ENCODE measurements at places on chromosomes 13 and 19.

GRCh38 chr19:48122421-48122820 lies 11.8 kb upstream of the PLA2G4C start:
- no peak for DNase-seq

DNA sequence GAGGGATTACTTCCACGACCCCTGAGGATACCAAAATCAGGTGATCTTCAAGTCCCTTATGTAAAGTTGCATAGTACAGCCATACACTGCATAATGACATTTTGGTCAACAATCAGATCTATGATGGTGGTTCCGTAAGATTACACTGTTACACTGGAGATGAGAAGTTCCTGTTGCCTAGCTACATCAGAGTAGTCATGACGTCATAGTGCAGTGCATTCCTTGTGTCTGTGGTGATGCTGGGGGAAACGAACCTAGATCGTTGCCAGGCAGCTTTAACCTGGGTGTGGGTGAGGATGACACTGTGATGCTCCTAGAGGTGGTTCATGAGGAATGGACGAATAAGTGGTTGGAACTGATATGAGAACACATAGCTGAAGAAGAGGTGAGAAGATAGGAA lies 9.1 kb downstream of the ZNF610 start:
- DNase-seq, result no peak

DNA sequence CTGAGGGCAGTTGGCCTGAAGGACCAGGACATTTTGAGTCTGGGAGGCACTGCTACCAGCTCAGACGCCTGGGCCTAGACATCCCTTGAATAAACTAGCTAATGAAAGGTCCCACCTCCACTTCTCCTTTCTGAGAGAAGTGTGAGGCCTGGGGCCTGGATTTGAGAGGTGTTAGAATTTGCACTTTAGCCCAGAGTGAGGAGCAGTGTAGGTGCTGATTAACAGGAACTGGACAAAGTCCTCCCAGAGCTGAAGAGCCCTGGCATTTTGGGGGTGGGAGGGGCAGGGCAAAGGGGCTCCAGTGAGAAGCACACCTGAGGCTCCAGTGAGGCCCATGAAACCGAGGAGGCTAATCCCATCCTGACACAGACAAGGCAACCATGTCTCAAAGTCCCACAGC lies 15.2 kb upstream of the SLC1A5 start:
- DNase-seq, result no peak

DNA sequence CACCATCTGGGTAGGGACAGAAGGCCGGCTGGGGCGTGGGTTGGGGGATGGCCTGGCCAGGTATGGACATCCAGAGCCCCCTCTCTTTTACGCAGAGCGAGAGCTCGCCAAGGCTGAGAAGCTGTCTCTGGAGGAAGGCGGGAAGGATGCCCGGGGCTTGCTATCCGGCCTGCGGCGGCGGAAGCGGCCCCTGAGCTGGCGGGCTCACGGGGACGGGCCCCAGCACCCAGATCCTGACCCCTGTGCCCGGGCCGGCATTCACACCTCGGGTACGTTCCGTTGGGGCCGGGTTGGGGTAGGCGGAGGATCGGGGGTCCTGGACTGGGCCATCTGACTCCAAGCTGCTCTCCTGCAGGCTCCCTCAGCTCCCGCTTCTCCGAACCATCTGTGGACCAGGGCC lies 8.7 kb upstream of the SCN1B start:
- DNase-seq, result no peak

DNA sequence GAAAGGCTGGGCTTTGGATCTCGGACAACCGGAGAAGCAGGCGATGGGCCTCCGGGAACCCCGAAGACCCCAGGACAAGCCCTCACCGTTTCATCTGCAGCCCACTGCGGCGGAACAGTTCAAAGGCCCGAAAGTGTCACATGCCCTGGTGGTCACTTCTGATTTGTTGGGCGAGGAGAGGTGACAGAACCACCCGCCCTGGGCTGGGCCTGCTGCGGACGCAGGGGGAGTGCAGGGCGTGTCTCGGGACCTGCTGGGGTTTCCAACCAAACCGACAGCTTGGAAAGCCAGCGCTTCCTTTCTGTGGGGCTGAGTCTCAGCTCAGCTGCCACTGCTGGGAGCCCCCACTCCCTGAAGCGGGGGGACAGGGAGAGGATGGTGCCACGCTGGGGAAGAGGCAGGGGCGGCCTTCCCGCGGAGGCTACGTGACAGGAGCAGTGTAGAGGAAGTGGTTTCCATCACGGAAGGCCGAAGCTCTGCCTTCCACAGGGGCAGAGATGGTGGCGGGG lies 22.8 kb upstream of the ZBTB7A start:
- no peak for DNase-seq

DNA sequence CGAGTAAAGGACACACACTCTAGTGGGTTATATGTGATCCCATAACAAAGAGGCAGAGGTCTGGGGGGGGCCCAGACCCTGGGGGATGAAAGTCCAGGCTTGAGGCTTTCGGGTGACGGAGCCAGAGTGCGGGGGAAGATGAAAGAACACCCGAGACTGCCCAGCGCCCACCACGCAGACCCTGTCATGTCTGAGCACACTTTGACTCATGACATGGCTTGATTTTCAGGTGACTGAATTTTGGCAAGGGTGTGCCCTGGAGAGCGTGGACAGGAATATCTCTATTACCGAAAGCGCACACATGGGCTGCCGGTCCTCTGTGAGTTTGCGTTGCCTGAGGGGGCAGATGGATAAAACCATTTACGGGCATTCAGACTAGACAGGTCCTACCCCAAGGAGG lies 192.0 kb upstream of the SOX1 start:
- DNase-seq, result no peak

DNA sequence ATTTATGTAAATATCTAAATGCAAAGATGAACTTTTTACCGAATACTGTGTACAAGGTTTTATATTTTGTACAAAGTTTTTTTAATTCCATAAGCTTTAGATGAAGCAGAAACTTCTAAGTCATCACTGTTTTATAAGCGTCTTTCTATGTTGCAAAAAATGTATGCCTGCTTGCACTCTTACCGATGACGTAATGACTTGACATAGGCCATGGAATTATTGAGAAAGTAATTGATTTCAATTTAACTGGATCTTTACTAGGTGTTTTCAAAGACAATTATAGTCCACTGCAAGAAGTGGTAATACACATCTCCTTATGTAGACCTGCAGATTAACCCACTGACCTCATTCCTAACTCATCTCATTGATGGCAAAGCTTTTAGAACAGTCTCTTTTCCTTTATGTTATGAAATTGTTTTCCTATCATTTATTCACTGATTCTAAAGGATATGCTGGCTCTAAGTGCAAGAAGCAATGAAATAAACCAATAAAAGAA lies 10.4 kb downstream of the DACH1 start:
- DNase-seq, result no peak

DNA sequence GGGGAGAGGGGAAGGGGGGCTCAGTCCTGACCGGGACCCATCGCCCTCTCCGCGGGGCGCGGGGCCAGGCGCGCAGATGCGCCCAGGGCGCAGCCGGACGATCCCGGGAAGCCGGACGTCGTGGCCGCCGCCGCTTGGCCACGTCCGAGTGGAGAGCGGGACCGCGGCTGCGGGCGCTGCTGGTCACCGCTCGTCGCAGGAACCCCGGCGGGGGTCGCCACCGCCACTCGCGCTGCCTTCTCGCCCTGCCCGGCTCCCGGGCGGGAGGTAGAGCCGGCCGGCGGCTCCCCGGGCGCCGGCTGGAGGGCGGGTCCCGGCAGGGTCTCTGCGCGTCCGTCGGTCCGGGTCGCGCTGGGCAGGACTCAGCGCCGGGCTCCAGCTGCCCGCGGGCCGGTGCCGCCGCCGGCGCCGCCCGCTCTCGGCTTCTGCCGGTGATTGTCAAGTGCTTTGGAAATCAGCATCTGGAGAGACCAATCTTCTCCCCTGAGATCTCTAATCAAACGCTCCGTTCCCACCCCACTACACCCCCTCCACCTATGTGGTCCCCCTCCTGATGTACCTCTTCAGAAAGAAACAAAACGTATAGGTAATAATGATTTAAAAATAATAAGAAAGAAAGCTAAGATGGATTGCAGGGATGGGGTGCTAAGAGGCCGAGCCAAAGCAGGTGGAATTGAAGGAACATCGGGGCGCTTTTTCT lies 464.4 kb downstream of the ITGBL1 start:
- DNase-seq, result no peak

- no peak for DNase-seq
Measured at GRCh38 chr13:105428811-105429210, 1106.7 kb downstream of the EFNB2 start.

GRCh38 chr19:39112338-39112890 lies 13.2 kb upstream of the PAK4 start:
- no peak for DNase-seq

DNA sequence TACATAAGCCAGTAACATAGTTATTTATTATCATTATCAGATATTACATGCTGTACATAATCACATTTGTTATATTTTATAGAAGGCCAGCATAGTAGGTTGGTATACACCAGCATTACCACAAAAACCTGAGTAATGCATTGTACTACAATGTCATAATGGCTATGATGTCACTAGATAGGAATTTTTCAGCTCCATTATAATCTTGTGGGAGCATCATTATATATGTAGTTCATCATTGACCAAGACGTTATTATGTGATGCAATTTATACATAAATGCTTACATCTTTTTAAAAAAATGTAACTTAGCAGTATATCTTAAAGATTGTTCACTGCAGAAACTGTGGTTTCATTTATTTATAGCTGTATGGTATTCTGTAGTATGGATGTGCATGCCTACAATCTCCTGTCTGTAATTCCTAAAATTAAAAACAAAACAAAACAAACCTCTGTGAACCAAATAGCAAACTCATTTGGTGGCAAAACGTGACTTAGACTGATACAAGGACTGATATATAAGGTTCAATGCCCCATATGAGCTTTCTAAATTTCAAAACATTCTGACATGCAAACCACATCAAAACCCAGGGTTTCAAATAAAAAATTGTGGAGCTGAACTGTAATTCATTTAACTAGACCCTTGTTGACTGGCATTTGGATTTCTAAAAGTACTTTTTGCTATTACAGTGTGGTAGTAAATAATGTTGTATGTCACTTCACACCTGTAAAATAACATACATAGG lies 250.9 kb downstream of the DLEU7 start:
- peak; percentile 61 for DNase-seq

- DNase-seq, result no peak
Measured at GRCh38 chr19:30314056-30314804, 58.0 kb upstream of the ZNF536 start.

DNA sequence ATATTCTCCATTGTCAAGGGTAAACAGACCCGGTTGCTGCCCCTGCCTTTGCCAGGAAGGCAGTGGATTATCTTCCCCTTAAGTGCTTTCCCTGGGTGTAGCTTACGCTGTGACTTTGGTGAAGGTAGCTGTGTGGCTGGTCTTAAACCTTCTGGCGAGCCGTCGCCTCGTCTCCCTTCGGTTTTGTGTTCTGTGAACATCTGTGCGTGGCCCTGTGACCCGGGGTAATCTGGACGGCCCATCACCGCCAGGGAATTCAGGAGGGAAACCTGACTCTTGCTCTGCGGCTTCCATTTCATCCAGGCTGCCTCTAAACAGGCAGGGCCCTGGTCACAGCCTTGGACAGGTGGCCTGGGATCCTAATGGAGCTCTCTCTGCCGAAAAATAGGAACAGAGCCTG lies 78.7 kb downstream of the SHISA2 start:
- no peak for DNase-seq

DNA sequence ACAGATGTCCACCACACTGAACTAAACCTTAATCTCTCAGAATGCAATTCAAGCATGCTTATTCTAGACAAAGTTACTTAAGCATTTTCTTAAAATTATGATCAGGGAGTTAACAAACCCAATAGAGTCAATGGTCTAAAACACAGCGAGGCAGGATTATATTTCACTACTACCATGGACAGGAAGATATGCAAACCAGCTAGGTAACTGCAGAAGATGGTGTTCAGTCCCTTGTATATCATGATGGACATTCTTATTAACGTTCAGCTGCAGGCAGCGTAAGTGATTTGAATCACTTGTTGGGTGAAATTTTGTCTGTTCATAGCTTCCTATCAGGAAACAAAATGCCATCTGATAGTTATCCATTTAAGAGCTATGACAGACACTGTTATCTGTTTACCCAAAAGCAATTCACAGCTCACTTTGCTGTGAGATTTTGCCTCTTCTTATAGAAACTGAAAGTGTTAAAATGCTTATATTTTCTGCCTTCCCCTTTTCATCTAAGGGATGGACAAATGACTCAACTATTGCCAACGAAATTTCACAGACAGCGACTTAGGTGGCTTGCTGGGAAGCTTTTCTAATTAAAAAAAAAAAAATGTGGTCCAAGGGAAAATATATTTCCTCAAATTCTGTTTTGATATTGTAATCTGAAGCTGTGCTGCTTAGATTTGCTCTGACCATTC lies 591.9 kb downstream of the DACH1 start:
- no peak for DNase-seq

GRCh38 chr19:4584670-4585460 lies 25.4 kb upstream of the SEMA6B start:
- no peak for DNase-seq

GRCh38 chr19:30877661-30878113 lies 471.5 kb downstream of the TSHZ3 start:
- no peak for DNase-seq

DNA sequence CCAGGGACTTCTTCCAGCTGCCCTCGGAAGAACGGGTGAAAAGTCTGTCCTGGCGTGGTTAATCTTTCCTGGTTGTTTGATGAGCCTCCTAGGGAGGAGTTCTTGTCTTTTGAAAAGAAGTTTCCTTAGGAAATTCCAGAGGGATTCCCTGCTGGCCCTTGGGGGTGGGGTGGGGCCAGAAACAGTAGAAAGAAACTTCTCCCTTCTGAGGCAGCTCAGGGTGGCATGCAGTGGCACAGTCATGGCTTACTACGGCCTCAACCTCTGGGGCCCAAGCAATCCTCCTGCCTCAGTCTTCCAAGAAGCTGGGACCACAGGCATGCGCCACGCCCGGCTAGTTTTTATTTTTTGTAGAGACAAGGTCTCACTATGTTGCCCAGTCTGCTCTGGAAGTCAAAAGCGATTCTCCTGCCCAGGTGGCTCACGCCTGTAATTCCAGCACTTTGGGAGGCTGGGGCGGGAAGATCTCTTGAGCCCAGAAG lies 1.5 kb downstream of the ZNF101 start:
- no peak for DNase-seq

DNA sequence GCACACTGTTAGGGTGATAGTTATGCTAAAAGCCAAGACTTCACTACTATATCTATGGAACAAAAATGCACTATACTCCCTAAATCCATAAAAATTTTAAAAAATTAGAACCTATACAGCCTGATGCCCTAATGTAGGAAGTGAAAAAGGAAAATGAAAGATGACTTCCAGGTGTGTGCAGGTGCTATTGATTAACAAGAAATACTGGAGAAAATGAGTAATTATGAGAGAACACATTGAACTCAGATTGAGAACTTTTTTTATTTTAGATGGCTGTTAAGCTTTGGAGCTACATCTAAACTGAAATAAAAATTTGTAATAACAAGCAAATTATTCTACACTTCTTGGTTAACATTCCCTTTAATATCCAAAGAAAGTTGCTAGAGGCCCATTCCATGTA lies 1015.7 kb downstream of the PCDH9 start:
- no peak for DNase-seq

- no peak for DNase-seq
Measured at GRCh38 chr19:902093-902370, 8.7 kb downstream of the RNU6-9 start.

Measured in astrocyte of the cerebellum (primary cell).